Kidney glomerular epithelial cell (primary cell): ENCODE measurements at places on chromosomes 2 and 18.
A peak's percentile ranks its signal among the peaks of the same experiment; 100 is the strongest.

DNA sequence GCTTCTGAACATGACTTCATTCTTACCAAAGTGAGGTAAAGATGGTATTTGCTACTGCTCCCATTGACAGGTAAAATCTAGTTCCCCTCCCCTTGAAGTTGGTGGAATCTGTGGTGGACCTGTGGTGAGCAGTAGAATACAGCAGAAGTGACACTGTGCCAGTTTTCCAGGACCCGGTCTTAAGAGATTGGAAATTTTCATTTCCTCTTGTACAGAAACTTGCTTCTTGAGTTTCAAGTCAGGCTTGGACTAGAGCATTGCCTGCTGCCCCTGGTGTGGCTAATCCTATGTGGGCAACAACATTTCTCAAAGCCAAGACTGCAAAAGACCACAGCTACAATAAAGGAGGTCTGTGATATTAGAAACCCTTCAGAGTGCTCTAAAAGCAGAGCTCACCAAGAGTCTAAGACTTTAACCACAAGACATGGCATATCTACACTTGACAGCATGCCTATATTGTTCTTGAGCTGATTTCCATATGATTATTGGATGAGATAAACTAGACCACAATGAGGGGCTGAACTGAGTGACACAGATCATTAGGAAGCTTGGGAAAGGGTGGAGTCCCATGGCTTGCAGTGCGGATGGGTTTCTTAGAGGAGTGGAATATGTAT lies 458.1 kb downstream of the BCL11A start:
- no peak for DNase-seq

GRCh38 chr2:65661980-65662653 lies 229.7 kb upstream of the SPRED2 start:
- no peak for DNase-seq

- no peak for DNase-seq
Observed at GRCh38 chr2:170950221-170950761, 21.2 kb downstream of the GORASP2 start.

- no peak for DNase-seq
Observed at GRCh38 chr18:10900435-10900834, 248.9 kb downstream of the PIEZO2 start.

DNA sequence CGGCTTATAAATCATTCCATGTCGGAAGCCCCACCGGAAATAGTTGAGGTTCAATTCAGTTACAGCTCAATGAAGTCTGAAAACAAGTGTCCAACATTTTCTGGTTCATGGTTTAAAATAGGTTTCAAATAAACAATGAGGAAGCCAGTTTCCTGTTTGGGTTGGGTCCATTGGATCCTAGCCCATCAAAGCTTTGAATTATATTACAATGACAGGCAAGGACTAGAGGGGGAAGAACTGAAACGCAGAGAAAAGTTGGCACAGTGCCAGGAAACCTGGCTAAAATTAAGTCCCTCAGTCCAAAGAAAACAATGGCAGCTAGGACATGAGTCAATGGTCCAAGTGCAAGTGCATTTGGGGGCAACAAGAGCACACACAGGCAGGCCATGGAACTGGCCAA lies 32.0 kb downstream of the SLC14A1 start:
- DNase-seq, result peak; percentile 57

- DNase-seq, result no peak
Observed at GRCh38 chr2:240921311-240921994, 15.3 kb downstream of the CROCC2 start.

DNA sequence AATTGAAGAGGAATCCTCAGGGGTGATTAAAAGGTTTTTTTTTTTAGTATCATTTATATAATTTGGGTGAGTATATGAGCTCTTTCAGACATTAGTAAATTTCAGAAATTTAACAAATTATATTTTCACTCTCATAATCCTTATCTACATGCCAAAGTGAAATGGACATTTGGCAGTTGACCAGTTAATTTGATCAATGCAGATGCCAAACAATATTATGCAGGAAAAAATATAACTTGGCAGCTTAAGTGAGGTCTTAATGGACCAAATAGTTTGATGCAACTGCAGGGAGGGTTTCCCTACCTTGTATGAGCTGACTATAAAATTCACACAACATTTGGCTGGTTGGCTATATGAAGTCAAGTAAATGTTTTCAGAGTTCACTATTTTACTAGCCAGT lies 185.2 kb downstream of the CCDC102B start:
- DNase-seq, result no peak

- no peak for DNase-seq
Observed at GRCh38 chr2:62505109-62505749, 766 bp downstream of the TMEM17 start.

DNA sequence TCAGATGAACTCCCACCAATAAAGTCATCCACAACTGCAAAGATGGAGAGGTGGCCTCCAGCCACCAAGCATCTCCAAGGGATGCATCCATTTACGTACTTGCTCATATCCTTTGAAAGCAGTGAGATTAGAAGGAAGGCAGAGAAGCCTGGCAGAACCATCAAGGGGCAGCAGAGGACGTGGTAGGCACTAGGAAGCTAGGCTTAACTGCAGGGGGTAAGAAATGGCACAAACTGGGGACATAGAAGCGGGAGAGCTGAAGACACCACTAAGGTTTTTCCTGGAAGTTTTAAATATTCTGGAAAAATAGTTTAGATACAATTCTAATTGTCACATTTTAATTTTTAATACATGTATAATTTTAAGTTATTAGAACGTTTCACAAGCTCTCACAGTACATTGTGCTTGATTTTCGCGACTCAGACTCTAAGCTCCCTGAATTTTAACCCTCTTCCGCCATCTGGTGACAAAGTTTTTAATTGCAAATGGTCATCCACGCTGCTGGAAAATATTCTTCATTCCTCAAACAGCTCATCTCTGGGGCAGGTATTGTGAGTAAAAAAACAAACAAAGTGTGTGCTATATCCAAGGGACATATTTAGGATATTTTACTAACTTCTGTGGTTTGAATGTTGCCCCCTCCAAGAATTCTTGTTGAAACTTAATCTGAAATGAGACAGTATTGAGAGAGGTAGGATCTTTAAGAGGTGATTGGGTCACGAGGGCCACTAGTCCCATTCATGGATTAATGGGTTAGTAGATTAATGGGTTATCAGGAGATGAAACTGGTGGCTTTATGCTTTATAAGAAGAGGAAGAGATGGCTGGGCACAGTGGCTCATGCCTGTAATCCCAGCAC lies 1.6 kb upstream of the PSTPIP2 start:
- peak; percentile 65 for DNase-seq

DNA sequence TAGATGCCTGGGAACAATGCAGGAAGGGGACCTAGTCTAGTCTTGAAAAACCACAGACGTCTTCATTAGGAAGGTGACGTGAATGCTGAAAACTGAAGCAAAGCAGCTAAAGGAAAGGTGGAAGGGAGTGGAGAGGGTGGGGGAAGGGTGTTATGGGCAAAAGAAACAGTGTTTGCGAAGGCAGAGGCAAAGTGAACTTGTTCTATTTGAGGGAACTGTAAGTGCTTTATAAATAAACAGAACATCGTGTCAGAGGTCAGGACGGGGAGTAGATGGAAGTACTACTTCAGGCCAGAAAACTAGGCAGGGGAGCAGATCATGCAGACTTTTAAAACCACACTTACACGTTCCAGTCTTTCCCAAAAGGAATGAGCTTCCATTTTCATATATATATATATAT lies 57.8 kb downstream of the FASTKD2 start:
- no peak for DNase-seq

GRCh38 chr2:199458806-199459285 lies 1.1 kb upstream of the SATB2 start:
- peak; percentile 44 for DNase-seq

- DNase-seq, result no peak
Observed at GRCh38 chr2:229350117-229350805, 79.2 kb upstream of the PID1 start.

DNA sequence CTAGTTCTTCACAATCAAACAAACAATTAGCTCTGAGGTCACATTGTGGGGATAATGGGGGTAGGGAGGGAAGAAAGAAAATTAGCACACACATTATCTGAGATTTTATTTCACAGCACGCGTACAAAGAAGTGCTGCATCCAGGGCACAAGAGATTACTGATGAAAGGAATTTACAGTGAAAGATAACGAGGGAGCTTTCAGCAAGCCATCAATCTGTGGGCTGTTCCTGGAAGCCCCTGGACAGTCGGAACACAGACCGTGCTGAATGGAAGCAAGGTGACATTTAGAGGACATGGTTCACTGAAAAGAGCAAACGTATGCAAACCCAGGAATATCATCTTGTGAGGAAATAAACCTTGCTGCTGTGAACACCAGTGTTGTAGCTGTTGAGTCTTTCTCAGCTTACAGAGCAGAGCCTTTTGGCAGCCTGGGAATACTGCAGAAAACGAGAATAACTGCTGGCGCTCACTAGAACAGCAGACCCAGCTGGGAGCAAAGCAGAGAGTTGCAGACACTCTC lies 63.2 kb downstream of the SCG2 start:
- no peak for DNase-seq

DNA sequence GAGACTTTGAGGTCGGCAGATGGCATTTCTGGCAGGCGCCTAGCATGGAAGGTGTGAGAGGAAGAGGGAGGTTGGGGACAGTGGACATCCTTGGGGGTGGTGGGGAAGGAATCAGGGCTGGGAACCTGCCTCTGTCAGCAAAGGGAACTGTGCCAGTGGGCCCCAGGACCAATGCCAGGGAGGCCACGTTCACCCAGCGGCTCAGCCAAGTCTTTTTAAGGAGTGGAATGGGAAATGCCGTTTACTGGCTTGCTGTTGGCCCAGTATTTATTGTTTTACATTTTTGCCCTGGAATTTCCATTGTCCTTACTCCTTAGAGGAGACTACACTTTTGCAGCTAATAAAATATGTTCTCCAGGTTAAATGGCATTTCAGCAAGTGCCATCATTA lies 135.2 kb downstream of the MCFD2 start:
- DNase-seq, result no peak

GRCh38 chr2:167253025-167253424 lies 364.7 kb downstream of the XIRP2 start:
- DNase-seq, result peak; percentile 79

- peak; percentile 42 for DNase-seq
Observed at GRCh38 chr2:240604291-240604938, 17.9 kb downstream of the CAPN10 start.

DNA sequence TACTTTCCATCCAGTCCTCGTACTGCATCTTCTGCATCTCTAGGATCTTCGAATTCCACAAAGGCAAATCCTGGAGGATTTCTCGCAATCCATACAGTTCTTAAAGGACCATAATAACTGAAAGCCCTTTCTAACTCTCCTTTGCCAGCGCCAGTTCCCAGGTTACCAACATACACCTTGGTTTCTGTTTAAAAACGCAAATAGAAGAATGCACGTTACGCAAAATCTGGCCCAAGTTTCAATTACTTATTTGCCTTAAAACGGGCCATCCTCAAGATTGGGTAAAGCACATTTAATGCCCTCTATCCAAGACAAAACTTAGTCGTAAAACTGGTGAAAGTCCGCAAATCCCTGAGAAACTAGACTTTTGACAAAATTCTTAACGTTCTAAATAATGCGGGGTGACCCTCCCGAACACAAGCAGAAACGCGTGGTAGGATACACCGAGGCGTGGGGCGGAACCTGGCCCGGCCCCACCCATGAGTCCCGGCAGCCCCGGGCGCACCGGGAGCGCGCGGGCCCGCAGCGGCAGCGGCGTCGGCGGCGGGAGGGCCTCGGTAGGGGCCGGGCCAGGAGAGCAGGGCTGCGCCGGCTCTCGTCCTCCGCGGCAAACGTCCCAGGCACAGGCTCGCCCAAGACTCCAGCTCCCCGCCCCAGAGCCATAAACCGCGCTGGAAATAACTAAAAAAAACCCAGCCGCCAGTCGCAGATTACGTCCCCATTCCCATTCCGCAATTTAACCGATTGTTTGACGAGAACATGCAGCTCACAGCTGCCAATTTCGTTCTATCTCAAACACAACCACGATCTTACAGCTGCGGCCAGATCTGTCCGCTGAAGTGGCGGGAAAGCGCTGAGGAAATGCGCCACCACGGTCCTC lies 910 bp downstream of the SRSF7 start:
- no peak for DNase-seq

- DNase-seq, result no peak
Observed at GRCh38 chr2:28216331-28216730, 176.3 kb upstream of the FOSL2 start.

DNA sequence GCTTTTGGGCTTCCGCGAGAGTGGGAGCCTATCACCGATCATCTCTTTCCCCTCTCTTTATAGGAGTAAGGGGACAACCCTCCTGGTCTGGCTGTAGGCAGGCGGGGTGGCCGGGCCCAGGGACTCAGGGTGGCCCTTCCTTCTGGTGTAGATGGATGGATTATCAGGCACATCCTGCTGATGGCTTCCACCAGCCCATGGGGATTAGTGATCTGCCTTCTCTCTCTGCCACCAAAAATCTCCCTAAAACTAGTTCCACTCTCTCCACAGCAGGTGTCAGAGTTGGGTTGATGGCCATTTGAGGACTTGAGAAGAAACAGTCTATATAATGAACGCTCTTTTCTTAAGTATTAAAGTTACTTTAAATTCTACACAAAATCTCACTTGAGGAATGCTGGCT lies 37.4 kb downstream of the NCK2 start:
- no peak for DNase-seq

DNA sequence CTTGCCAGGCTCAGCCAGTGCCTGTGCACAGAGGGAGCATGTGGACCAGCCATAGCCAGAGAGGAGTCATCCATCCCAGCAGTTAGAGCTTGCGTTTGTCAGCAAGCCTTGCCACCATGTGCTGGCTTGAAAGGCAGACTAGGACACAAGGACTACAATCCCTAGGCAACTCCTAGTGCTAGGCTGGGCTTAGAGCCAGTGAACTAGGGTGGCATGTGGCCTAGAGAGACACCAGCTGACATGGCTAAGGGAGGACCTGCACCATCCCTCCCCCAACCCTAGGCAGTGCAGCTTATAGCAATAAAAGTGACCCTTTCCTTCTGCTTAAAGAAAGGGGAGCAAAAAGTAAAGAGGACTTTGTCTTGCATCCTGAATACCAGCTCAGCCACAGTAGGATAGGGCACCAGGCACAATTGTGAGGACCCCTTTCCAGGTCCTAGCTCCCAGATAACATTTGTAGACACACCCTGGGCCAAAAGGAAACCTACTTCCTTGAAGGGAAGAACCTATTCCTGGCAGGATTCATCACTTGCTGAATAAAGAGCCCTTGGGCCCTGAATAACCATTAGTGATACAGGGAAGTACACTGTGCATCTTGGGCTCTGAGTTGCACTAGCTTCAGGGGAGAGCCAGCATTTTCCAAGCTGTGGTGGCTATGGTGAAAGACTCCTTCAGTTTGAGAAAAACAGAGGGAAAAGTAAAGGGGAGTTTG lies 38.7 kb upstream of the UXS1 start:
- no peak for DNase-seq

DNA sequence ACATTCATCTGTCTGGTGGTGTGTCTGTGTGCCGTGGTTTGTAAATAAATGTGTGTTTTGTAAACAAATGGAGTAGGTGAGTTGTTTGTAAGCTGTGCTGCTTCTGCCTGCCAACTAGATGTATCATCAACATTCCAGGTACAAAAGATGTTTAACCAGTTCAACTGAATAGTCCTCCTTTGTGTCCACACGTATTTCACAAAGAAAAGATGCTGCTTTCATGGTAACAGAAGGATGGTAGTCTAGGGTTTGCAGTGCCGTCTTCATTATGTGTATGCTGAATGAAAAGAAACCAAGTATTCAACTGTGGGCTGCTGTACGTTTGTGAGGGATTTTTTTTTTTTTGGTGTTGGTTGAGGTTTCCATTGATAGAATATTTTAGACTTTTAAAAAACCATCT lies 72.1 kb downstream of the CAMKMT start:
- no peak for DNase-seq

- no peak for DNase-seq
Observed at GRCh38 chr2:137535897-137536296, 428.4 kb upstream of the HNMT start.
